ENCODE measurements at places on chromosomes 2 and 18. TPM values are rescaled to one million over a fixed set of nuclear protein-coding genes. Genes with fewer than 3 reads are reported as not detected.

GRCh38 chr2:39517622-39518021 is 80.5 kb upstream of the MAP4K3 start:
- DNase-seq: no peak

DNA sequence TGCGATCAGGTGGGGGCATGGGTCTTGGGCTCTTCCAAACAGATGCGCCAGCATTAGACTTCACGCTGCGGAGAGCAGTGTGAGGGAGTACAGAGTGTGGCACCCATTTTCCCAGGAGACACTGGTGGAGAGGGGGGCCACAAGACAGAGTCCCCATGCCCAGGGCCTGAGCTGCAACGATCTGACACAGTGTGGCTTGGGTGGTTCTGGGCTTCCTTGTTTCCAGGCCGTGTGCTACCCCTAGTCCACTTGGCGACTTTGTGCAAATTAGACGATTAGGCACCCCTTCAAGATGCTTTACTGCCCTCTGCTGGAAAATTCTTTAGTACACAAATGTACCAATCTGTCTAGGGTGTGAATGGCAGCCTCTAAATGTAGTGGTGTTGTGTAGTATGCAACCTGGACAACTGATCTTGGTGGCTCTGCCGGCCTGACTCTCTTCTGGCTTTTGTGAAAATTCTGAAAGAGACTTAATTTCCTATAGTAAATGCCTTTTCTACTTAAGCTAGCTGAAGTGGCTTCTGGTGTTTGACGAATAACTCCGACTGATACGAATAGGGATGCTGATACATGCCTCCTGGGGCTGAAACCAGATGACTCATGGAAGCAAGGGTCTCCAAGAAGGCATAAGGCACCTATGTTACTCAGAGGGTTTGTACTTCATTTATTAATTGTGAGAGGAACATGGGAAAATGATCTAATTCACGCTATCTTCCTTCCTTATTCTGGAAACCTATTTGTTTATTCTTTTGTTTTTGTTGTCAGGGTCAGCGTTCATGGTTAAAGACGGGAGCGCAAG is 92.3 kb upstream of the SMAD2 start:
- no peak for DNase-seq

Gene CCDC85A
- 2.0 TPM for polyA plus RNA-seq

DNA sequence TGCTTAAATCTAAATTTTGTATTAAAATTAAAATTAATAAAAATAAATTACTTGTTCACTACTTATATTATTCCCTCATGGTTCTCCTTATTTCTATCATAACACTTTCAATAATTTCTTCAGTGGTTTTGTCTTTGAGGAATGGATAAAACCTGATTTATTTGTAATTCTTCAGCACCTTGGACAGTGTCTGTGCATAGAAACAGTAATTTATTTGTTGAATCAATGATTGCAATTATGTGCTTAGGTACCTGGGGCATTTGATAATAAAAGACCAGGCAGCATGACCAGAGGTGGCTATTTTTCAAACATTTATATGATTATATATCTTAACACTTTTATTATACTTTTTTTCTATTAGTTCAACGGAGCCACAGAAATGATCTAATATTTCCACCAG is 1062.7 kb downstream of the DSC3 start:
- DNase-seq: no peak

- no peak for DNase-seq
Observed at GRCh38 chr2:217988014-217988839, 14.6 kb downstream of the TNS1 start.

- no peak for DNase-seq
Observed at GRCh38 chr2:145874466-145874865, 1354.5 kb upstream of the ZEB2 start.

Gene NCKAP5
- 8.1 TPM for polyA plus RNA-seq

DNA sequence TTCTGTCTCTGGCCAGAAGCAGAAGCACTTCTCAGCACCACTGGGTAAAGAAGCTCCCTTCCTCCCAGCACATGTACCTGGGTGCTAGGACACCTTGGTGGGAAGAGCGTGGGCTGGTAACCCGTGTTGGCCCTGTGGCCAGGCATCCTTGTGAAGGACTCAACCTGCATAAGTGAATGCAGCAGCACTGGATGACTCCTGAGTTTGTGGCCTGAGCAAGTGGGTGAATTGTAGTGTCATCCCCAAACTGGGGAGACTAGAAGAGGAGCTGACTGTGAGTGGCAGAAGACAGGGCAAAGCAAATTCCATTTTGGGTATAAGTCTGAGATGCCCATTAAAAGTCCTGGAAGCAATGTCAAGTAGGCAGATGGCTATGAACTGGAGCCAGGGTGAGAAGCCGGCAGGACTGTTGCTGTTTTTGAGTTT is 63.4 kb downstream of the STAT1 start:
- no peak for DNase-seq

DNA sequence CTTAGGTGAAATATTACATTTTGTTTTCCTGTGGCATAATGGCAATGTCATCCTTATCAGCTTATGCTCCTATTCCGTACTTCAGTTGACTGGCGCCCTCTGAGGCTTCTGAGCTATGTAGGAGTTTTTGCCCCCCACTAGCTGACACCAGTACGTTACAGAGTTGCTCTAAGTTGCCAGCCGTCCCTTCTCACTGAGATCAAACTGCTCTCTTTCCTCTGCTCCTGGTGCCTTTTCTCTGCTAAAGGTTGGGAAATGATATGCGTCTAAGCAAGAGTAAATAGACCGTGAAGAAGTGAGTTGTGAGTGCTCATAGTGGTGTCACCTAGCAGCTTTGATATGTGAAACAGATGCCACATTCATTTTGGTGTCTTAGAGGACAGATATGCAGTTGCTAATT is 99.2 kb downstream of the RAPGEF4 start:
- DNase-seq: no peak

Gene TLX2
- polyA plus RNA-seq: 0.13 TPM

Gene SPTBN1
- 217 TPM for polyA plus RNA-seq

Gene STAT4
- 8.9 TPM for polyA plus RNA-seq

Gene IL36RN
- not detected for polyA plus RNA-seq

DNA sequence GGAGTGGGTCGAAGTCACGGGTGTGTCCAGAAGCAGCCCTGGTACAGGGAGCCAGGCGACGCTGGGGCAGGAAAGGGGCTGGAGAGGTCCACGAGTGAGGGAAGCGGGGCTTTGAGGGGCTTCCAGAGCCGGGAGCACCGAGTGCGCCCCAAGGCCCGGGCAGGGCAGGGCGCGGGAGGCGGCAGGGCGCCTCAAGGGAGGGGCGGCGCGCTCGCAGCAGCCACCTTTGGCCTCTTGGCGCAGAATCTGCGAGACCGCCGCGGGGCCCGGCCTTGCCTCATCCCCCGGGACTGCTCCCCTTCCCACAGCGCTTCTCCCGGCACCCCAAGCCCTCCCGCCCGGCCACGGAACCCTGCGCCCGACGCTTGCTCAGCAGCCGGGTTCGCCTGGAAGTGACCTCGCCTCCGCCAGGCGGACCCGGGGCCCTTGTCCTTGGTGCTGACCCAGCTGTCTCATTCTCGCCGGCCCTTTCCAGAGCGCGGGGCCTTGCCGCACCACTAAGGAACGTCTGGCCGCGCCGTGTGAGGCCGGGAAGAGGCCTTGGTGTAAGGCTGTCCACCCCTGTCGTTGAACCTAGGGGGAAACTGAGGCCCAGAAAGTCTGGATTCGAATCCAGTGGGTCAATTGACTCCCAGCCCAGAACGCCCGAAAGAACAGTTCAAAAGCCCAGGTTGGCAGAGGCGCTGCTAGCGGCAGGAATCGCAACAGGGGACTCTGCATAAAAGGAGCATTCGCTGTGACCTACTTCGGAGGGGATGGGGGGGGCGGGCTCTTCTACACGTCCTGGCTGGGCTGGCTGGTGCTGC is 584 bp upstream of the DNER start:
- DNase-seq: no peak

Gene TEKT4
- 0.26 TPM for polyA plus RNA-seq

DNA sequence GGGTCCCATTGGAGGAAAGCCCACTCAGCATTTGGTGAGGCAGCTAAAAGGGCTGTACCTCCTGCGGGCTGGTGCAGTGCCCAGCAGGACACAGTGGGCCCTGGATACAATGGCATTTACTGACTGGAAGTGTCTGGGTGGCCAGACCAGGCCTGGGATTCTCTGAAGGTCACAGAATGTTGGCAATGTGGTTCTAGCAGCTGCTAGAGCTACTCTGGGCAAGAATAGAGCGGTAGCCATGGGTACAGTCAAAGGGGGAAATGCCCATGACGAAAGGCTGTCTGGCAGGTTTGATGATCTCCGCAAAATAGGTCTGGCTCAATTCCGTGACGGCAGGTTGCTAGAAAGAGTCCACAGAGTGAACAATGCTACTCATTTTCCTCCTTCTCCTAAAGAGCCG is 241.8 kb downstream of the AFF3 start:
- no peak for DNase-seq

Measured in left renal cortex interstitium (tissue), 4 donors.